Stimulated activated CD8-positive, alpha-beta memory T cell treated with anti-CD3 and anti-CD28 coated beads, Interleukin-12 subunit alpha, Interleukin-12 subunit beta, amount 100 ng/mL, for 4 hours (primary cell): ENCODE measurements at places on chromosomes 6 and 20.

GRCh38 chr6:42993445-42993844 is 9.1 kb downstream of the PPP2R5D start:
- DNase-seq, result no peak

- DNase-seq, result no peak
Observed at GRCh38 chr6:79814940-79815339, 132.4 kb downstream of the ELOVL4 start.

- DNase-seq, result no peak
Observed at GRCh38 chr20:44601801-44602204, 19.4 kb downstream of the PKIG start.

- DNase-seq, result no peak
Observed at GRCh38 chr20:38062890-38063289, 29.3 kb downstream of the RPRD1B start.

GRCh38 chr6:110399219-110400071 is 15.9 kb downstream of the DDO start:
- DNase-seq, result no peak

DNA sequence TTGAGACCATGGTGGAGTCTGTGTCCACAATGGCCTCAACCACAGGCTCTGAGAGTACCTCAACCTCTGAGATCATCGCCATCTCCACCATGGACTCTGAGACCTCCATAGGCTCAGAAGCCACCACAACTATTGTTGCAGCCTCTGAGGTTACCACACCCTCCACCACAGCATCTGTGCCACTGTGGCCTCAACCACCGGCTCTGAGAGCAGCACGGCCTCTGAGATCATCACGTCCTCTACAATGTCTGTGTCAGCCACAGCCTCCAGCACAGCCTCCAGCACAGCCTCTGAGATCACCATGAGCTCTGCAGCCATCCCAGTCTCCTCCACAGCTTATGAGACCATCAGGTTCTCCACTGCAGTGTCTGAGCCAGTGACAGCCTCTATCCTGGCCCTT is 19.4 kb upstream of the MUC21 start:
- DNase-seq, result no peak

- no peak for DNase-seq
Observed at GRCh38 chr6:83368577-83368976, 62.3 kb downstream of the ME1 start.

- no peak for DNase-seq
Observed at GRCh38 chr20:8021541-8022269, 2.1 kb upstream of the TMX4 start.

- DNase-seq, result no peak
Observed at GRCh38 chr6:64238071-64238470, 602.5 kb downstream of the PHF3 start.

- DNase-seq, result no peak
Observed at GRCh38 chr6:56827908-56828649, 126.8 kb upstream of the BEND6 start.

DNA sequence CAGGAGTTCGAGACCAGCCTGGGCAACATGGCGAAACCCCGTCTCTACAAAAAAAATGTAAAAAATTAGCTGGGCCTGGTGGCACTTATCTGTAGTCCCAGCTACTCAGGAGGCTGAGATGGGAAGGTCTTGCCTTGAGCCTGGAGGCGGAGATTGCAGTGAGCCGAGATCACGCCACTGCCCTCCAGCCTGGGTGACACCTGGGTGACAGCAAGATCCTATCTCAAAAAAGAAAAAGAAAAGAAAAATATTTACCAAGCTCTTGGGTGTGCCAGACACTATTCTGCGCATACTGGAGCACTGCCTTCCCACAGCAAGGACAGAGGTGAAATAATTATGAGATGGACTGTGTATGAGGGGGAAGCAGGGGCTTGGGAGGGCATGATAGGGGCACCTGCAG is 19.6 kb downstream of the POFUT1 start:
- DNase-seq, result no peak

DNA sequence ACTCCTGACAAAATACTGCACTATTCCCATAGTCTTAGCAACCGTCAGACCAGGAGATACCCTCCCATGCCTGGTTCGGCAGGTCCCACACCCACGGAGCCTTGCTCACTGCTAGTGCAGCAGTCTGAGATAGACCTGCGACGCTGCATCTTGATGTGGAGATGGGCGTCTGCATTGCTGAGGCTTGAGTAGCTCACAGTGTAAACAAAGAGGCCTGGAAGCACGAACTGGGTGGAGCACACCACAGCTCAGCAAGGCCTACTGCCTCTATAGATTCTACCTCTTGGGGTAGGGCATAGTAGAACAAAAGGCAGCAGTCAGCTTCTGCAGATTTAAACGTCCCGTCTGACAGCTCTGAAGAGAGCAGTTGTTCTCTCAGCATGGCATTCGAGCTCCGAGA is 25.4 kb downstream of the TMEM244 start:
- DNase-seq, result no peak

DNA sequence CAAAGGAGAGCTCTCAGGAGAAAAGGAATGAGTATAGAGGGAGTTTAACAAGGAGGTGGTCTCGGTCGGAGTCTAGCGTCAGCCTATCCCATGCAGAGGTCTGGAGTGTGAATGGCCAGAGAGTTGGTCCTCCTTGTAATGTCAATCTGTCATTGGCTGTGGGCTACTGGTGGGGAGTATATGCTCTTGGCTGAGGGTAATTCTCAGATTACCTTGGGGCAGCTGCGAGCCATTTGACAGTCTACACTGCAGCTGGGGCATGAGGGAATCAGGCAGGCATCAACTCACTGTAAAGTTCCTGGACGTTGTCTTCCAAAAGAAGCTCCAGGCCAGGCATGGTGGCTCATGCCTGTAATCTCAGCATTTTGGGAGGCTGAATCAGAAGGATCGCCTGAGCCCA is 48.1 kb downstream of the EBF4 start:
- DNase-seq, result no peak
